ENCODE measurements at places on chromosomes 2 and 18.

GRCh38 chr2:18149660-18150246 is 271.3 kb downstream of the KCNS3 start:
- peak; percentile 38 for DNase-seq

DNA sequence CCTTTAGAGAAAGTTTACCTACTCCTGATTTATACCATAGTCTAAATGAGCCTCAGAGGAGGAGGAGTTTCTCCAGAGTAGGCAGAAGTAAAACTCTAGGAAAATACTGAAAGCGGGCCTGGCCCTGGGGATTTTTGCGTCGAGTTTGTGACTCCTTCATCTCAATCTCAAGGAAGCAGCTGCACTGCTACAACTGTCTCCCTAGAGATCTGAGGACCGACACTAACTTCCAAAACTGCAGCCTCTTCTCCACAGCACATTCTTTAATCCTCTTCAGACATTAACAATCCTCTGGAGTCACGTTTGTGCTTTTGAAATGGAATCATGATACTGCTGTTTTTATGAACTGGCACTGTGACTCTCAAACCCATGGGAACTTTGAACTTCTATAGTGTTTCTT is 281.4 kb downstream of the KCNS3 start:
- DNase-seq = no peak

DNA sequence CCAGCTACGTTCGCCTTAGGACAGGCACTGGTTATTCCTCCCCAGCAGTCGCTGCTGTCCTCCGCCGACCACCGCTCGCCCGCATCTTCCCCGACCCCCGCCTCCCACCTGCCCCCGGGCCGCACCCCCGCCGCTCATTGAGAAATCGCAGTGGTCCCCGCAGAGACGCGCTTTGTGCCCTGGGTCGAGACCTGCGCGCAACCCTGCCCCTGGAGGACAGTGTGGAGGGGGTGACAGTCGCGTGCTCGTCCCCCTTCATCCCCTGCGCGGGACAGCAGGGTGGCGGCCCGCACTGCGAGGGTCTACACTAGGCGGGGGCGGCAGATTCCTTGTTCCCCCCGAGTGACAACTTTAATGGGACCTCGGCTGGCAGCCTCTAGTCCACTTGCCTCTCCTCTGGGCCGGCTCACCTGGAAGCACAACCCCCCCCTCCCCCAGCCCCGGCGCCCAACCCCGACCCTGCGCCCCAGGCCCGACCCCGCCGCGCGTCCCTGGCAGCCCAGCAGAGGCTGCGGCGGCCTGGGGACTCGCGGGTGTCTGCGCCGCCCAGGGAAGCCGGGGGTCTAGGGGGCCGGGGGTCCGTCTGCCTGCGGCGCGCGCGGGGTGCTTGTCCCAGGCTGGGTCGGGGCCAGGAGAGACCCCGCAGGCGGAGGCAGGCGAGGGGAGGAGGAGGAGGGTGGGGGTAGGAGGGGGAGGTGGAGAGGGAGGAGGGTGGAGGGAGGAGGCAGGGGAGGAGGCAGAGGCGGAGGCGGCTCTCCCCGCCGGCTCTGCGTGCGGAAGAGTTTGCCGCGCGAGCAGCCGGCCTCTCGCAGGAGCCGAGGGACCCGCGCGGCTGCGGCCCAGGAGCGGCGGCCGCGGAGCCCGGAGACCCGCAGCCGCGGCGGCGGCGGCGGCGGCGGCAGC is at the start of gene NPAS2:
Gene NPAS2 (plus strand): TSS at position 770 of the 903 bp plus-strand sequence. CDS start 84,616 bp downstream, outside the sequence.
- no peak for DNase-seq

DNA sequence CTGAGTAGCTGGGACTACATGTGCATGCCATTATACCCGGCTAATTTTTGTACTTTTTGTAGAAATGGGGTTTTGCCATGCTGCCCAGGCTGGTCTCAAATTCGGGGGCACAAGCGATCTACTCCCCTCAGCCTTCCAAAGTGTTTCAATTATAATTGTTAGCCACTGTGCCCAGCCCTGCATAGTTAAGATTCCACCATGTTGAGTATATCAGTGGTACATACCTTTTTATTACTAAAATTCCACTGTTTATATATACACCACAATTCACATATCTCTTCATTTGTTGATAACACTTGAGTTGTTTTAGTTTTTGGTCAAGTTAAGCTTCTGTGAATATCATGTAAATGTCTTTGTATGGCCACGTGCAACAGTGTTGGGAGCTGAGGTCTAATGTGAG is 12.8 kb upstream of the FMNL2 start:
- DNase-seq = no peak

GRCh38 chr2:184890311-184890710 is 292.0 kb downstream of the ZNF804A start:
- DNase-seq = no peak

DNA sequence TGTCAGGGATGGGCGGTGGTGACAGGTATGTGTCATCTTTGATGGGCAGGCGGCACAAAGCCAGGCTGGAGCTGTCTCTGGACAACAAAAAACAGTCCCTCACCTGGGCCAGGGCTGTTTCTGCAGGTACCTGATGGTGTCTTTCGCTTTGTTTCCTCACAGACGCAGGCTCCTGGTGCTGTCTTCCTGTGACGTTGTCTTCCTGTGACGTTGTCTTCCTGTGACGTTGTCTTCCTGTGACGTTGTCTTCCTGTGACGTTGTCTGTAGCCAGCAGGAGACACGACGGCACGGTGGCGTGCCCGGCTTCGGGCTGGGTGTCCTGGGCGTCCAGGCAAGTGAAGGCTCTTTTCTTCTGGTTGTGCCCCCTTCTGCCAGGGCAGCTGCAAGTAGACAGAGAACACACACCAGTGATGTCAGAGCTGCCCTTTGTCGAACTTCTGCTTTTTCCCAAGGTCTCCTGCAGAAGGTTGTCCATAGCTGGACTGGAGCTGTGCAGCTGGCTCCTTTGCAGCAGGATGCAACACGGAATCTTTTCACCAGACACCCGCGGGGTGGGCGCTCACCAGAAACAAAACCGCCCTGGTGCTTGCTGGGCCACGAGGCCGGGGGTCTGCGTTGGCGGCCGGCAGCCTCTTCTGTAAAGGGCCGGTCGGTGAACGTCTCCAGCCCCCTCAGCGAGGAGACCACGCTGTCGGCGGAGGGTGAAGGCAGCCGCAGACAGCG is 21.1 kb downstream of the GPR35 start:
- DNase-seq = no peak

DNA sequence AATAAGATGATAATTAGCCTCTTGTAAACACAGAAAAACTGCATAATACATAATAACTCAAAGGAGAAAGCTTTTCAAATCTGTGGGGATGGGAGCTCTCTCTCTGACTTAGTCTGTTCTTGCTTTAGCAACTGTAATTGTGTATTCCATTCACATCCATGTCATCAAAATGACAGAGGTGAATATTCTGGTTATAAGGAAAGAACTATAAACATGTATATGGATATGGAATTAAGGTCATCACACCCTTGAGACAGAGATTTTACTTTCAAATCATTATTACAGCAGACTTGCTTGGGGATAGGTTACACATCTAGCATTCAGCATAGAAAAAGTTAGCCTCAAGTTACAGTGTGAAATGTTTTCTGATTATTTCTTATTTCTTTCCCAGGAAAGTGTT is 497.7 kb downstream of the LRP1B start:
- no peak for DNase-seq

All from hematopoietic multipotent progenitor cell treated with erythropoietin and hydrocortisone succinate and interleukin-3 and kit ligand, for 15 days (in vitro differentiated cells).